Large intestine (tissue), 12 donors: ENCODE measurements at places on chromosomes 4 and X.

DNA sequence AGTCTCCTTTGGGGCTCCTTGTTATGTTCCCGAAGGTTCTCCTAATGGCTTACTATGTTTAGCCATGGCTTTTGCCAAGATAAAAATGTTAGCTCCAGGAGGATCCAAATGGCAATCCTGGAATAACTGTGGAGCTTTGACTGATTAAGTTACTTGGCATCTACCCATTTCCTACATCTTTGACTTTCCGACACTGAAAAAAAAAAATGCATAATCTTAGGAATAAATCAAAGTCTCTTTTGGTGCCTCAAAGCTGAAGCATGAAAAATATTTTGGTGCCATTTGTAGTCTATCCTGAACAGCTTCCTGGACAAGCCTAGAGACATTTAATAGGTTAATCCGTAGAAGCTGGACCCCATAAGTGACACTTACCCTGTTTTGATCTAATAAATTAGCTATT, 191.7 kb downstream of the PALLD start:
- no peak for DNase-seq

- no peak for DNase-seq
Measured at GRCh38 chr4:78749258-78749971, 26.7 kb upstream of the BMP2K start.

DNA sequence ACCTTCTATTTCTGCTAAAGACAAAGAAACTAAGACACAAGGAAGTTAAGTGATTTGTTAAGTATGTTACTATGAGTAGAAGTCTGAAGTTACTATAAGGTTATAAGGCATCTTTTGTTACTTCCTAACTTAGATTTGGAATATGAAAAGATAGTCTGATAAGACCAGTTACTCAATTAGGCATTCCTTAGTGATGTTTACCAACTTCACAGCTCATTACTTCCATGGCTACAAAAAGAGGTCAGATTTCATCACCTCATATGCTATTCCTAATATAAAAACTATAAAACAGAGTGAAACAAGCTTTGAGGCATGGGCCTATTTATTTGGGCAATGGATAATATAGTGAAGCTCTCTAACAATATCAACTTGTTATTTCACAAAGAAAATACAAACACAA, 143.1 kb downstream of the TBCK start:
- no peak for DNase-seq

DNA sequence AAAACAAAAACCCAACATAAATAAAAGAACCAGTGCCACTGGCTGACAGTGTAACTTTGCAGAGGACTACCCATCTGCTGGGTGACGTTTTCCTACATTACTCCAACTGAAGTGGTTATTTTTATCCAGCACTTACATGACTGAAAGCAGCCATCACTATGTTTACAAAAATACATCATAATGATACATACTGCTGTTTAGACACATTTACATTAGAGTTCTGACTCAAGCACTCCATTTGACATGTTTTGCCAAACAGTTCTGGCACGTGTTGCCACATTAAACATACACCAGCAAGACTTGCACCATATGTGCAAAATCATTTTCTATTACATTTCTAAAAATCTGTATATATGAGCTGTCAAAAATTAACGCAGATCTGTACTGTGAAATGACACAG, 39.6 kb downstream of the BEND4 start:
- DNase-seq = no peak

DNA sequence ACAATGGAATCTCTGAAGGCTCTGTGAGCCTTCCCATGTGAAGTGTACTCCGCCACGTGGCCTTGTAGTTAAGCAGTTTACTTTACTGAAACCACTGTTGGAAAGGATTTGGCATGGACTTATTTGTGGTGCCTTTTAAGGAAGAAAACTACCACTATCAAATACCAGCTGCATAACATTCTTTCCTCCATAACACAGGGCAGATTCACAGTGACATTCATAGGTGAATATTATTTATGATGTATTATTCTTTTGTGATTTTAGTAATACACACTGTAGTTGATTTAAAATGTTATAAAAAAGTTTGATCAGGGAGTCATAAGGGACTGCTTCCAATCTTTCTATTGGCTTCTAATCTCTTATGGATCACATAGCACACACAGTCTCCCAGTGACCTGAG, 192.5 kb upstream of the AGTR2 start:
- no peak for DNase-seq

DNA sequence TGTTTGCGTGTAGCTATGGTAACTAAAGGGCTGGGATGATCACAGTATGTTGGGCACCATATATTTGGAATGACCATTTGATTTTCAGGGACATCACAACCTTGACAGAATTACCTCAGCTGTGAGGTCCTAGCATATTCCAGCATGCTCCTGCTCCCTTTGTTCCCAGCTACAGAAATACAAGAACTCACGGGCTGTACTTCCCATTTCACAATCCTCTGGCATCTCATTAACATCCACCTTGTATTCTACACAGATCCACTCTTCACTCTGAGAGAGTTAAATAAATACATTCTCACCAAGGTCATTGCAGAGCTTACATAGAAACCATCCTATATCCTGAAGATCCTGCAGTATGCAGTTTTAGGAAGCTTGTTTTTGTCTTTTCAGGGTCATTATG, 169.7 kb downstream of the FRMPD4 start:
- no peak for DNase-seq

- DNase-seq = no peak
Measured at GRCh38 chr4:121353213-121353612, 27.6 kb downstream of the QRFPR start.

DNA sequence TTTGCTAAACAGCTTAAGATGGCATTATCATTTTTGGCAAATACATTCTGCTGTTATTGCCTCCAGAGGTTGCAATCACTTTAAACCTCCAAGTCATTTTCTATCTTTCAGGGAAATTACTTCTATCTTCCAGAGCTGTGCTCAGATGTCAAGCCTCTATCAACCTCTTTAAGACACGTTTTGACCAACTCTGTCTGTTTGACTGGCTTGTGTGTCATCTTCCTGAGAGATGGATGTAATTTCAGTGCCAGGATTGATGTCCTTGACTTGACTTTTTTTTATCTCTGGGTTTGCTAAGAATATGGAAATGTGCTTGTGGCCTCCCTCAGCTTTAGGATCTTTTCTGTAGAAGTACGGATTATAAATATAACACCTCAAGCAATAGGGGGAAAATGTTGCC, 263.4 kb downstream of the GLUD2 start:
- DNase-seq = no peak
